ENCODE measurements at places on chromosomes 4 and X.

- no peak for DNase-seq
Measured at GRCh38 chr4:155009288-155009687, 199.1 kb upstream of the NPY2R start.

- no peak for DNase-seq
Measured at GRCh38 chr4:23966725-23967124, 76.9 kb upstream of the PPARGC1A start.

DNA sequence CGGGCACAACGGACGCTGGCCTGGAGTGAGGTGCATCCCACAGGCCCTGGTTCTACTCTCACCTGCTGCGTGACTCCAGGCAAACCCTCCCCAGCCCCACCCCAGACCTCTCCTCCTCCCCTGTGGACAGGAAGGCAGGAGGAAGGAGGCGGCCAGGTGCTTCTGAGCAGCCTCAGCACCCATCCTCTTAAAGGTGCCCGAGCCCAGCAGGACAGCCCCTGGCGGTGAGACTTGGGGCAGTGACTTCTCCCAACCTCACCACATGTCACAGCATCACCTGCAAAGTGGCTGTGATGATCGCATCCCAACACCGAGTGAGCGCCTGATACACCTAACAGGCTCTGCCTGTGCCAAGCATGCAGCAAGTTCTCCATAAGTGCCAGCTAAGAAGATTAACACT, 17.1 kb upstream of the MAN2B2 start:
- DNase-seq: no peak

- no peak for DNase-seq
Measured at GRCh38 chr4:184024637-184025036, 119.5 kb downstream of the STOX2 start.

DNA sequence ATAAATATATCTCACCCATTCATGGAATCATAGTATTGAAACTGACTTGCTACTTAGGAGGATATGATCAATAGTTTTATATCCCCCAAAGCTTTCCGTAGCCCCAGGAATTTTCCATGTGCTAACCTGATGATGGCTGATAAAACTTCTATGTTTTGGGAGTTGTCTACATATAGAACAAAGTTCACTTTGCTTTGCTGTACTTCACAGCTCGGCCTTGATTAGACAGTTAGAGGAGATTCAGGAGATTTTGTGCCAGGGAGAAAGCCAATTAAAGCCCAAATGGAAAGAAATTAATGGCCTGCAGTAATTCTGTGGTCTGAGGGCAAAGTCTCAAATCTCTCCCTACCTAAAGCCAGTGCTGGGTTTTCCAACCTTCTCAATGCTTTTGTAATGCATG, 114.9 kb upstream of the SLC34A2 start:
- no peak for DNase-seq

DNA sequence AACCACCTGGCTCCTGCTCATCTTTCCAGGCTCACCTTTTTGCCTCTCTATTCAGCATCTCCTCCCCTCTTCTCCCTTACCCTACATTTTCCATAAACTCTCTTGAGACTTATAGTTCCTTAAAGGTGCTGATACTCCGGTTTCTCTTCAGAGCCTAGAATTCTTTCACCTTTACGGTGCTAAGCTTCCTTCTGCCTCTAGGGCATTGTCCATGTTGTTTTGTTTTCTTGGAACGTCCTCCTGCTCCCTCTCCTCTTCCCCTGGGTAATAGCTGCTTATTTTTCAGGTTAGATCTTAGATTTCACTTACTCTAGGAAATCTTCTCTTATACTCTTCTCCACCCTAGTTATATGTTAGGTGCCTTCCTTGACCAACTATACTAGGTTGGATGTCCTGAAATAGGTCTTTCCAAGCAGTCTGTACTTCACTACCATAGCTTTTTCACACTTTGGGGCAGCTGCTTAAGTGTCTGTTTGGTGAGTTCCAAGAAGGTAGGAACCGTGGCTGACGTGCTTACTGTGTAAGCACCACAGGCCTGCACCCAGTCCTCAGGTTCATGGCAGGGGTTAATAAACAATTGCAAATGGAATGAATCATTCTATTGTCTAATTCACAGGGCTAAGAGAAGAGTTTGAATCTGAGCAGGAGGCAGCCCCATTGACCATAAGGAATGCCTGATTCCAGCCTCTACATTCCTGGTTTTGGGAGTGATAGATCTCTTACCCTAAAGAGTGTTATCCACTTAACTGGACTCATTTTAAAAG, 227.5 kb downstream of the MGST2 start:
- no peak for DNase-seq

- DNase-seq: no peak
Measured at GRCh38 chr4:27594922-27595321, 734.3 kb downstream of the STIM2 start.

- no peak for DNase-seq
Measured at GRCh38 chr4:60724623-60725022, 475.5 kb upstream of the ADGRL3 start.

GRCh38 chr4:183443655-183444213, 702 bp upstream of the CDKN2AIP start:
- DNase-seq: no peak

GRCh38 chrX:46461660-46462191, 83.5 kb downstream of the ZNF674 start:
- no peak for DNase-seq

DNA sequence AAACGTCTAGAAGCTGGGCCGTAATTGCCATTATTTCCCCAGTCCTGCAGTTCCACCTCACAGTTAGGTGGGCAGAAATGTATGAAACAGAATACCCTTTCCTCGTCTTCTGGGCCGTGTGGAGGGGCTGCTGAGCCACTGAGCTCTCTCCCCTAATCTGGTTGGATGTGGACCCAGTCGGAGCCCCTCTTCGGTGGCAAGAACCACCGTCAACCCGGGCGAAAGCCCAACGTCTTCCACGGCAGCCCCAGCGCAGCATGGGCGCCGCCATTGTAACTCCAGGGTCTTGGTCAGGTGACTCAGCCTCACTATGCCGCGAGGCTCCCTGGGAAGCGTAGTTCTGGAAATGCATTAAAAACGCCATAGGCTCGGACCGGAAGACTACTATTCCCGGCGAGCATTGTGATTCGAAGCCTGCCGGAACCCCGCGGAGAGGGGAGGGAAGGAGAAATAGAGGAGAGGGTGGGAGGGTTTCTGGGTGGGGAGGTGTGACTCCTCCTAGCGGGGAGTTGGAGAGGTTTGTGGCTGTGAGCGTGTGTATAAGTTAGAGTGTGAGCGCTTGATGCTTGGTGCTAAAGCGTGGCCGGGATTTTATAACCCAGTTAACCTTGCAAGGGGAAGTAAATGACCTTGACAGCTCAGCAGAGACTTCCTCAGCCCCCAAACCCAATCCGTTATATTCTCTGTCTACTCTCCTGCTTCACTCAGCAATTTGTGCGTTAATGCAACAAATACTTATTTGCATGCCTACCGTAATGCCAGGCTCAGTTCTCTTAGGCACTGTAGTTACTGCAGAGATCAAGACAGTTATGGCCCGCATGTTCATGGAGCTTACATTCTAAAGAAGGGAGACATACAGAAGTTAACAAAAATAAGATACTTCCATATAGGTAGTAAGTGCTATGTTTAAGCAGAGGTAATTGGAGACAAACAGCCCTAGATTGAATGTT, at the start of gene GATB:
GATB (minus strand) TSS at position 296 of the 950 bp plus-strand sequence; CDS start at position 271, 25 bp downstream.
- peak; percentile 94 for DNase-seq

GRCh38 chr4:1451106-1451751, 45.0 kb upstream of the NKX1-1 start:
- no peak for DNase-seq
